ENCODE measurements at places on chromosomes 4 and X.
A peak's percentile ranks its signal among the peaks of the same experiment; 100 is the strongest.

DNA sequence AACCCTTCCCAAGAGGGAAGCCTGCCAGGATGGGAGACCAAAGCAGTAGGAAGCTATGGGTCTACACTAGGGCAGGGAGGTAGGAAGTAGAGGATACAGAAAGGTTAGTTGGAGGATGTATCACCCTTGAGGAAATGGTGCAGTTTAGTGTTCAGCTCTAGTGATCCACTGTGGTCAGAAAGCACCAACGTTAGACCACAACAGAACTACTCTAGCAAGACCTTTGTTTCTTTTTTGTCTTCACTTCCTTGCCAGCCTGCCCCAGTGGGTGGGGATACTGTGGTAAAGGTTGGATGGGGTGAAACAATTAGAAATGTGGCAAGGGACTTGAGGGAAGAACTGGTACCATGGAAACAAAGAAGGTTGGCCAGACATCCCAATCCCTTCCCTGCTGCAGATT is 83.3 kb downstream of the DDIT4L start:
- no peaks in the 10 kb centered on the region for H3K27me3 ChIP-seq

GRCh38 chrX:3712870-3713224 is 602 bp downstream of the PRKX start:
- DNase-seq = no peak
- H3K4me1 ChIP-seq = peaks cover 11% of the 10 kb centered on the region
- H3K27me3 ChIP-seq = no peaks in the 10 kb centered on the region

DNA sequence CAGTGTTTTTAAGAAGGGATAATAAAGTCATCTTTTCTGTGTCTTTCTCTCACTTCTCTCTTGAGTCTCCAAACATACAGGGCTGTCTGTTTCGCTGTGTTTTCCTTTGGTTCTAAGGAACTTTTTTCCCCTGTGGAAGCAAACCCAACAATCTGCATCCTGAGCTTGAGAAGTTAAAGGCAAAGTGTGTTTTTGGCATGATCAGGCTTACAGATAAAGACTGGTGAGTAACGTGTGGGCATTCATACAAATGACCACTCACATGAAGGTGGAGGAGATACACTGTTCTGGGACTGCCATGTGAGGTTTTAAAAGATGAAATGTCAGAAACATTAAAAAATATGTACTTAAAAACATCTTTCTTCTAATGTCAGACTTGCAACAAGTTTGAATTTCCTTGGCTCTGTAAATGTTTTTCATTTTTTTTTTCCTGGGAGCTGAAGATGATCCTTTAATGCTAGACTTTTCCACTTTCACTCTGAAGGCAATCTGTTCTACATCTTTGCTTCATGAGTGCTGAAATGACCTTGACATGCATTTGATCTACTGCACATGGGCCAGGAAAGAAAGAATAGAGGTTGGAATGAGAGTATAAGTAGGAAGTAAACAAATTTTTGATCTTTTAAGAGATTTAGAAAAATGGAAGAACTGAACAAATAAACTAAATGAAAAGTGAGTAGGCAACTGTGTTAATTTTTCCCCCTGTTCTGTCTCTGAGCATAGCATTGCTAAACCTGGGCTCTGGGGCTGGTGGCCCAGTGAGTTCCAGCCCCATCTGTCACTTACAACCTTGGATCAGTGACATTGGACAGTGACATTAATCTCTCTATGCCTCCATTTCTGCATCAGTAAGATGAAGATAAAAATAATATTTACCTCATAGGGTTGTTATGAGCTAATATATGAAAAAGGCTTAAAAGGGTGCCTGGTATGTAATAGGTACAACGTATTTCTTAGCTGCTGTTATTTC is 151.1 kb upstream of the TBC1D9 start:
- no peak overlapping the region for H3K27ac ChIP-seq
- no peak overlapping the region for H3K4me3 ChIP-seq
- H3K36me3 ChIP-seq = no peaks in the 10 kb centered on the region
- no peaks in the 10 kb centered on the region for H3K4me1 ChIP-seq
- no peak for DNase-seq

DNA sequence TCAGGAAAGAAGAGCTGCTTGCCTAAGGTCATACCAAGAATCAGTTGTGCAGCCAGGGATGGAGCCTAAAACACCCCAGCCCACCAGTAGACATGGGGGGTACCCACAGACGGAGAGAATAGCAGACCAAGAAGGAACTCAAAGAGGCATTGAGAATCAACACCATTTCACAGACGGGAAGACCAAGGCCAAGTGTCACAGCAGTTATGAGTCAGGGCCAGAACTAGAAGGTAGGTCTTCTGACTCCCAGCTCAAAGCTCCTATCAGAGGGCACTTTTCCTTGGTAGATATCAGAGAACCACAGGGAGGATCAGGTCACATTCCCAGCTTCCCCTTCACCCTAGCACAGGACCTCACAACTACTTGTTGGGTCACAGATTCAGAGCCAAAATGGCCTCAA is 14.5 kb downstream of the OTUD5 start:
- H3K27me3 ChIP-seq = no peaks in the 10 kb centered on the region
- peak overlapping the region; percentile 76 for H3K27ac ChIP-seq
- no peak overlapping the region for H3K4me3 ChIP-seq
- peaks cover 66% of the 10 kb centered on the region for H3K4me1 ChIP-seq
- peaks cover 36% of the 10 kb centered on the region for H3K36me3 ChIP-seq

DNA sequence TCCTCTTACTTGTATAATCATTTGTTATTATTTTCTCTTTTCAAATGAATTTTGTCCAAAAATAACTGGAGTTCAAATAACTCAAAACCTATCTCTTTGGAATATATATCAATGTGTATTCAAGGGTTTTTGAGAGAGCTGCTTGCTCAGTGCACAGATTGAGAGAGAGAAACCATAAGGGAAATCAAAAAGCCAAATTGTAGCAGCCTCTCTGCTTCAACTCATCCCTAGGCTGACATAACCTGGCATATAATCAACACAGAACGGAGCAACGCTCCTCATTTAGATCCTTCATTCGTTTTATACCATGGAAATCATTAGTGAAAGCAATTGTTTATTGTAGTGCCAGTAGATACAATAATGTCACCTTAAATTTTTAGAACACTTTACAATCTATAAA is 1.8 kb upstream of the GPM6A start:
- no peak overlapping the region for H3K4me3 ChIP-seq
- no peaks in the 10 kb centered on the region for H3K4me1 ChIP-seq
- DNase-seq = no peak
- H3K27ac ChIP-seq = no peak overlapping the region
- H3K36me3 ChIP-seq = no peaks in the 10 kb centered on the region

DNA sequence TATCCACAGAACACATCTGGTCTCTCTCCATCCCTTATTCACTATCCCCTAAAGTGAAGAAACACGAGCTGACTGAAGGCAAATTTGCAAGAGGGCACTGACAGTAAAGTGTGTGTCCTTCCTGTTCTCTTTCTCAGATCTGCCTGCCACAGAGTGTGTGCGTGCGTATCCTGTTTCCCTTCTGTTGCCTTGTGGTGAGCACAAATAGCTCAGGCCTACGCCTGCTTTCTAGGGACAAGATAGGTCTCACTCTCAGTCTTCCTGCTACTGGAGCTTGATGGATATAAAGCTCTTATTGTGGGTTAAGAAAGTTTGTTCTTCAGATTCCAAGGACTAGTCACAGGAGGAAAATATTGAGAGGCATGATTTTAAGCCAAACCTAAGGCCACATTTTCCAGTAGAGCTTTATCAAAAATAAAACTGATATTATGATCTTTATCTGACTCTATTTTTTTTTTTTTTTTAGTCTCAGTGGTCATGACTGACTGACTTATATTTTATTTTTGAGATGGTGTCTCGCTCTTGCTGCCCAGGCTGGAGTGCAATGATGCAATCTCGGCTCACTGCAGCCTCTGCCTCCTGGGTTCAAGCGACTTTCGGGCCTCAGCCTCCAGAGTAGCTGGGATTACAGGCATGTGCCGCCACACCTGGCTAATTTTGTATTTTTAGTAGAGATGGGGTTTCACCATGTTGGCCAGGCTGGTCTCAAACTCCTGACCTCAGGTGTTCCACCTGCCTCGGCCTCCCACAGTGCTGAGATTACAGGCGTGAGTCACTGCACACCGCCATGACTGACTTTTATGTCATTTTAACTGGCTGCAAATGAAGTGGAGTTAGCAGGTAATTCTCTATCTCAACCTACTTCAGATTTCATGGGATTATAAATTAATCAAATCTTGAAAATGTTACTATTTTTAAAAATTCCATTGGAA is 140.3 kb upstream of the SH3RF1 start:
- peak overlapping the region; percentile 62 for H3K27ac ChIP-seq
- peak; percentile 45 for DNase-seq
- H3K4me1 ChIP-seq = peaks cover 9% of the 10 kb centered on the region
- H3K4me3 ChIP-seq = no peak overlapping the region
- no peaks in the 10 kb centered on the region for H3K27me3 ChIP-seq

Data from stimulated activated naive B cell treated with anti-CD40 and anti-IgM and Interleukin-4, amounts not matched to agents 10 μg/mL and 1 μg/mL and 100 μg/mL, for 72 hours (primary cell).